ENCODE measurements at places on chromosomes 7 and 10. TPM values are rescaled to one million over a fixed set of nuclear protein-coding genes. Genes with fewer than 3 reads are reported as not detected.

GRCh38 chr10:118405928-118406327 is 63.8 kb upstream of the FAM204A start:
- H3K4me1 ChIP-seq = no peaks in the 10 kb centered on the region
- DNase-seq = no peak
- no peaks in the 10 kb centered on the region for H3K36me3 ChIP-seq
- H3K4me3 ChIP-seq = no peak overlapping the region
- no peak overlapping the region for H3K27ac ChIP-seq
- H3K27me3 ChIP-seq = no peaks in the 10 kb centered on the region

- no peak overlapping the region for H3K27ac ChIP-seq
- no peaks in the 10 kb centered on the region for H3K27me3 ChIP-seq
- DNase-seq = no peak
- no peak overlapping the region for H3K4me3 ChIP-seq
Measured at GRCh38 chr10:113158183-113158582, 208.1 kb downstream of the TCF7L2 start.

- no peak overlapping the region for H3K4me3 ChIP-seq
- H3K4me1 ChIP-seq = no peaks in the 10 kb centered on the region
- no peak for DNase-seq
- H3K36me3 ChIP-seq = no peaks in the 10 kb centered on the region
Measured at GRCh38 chr7:55622241-55622640, 49.9 kb upstream of the VOPP1 start.

DNA sequence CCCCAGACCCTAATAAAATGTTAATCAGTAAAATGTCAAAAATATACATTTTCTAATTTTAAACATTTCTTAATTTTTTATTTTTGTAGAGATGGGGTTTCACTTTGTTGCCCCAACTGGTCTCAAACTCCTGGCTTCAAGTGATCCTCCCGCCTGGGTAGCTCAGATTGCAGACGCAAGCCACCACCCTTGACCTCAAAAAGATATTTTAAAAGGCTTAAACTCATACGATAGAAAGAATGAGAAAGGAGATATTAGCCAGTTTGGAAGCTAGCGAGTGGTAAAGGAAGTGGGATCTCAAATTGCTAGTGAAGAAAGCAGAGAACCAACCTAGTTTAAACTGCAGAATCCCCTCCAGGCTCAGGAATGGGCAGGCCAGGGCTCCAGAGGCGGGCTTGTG is 4.5 kb downstream of the WIPI2 start:
- H3K27ac ChIP-seq = no peak overlapping the region
- no peak overlapping the region for H3K4me3 ChIP-seq
- H3K27me3 ChIP-seq = no peaks in the 10 kb centered on the region
- no peak for DNase-seq
- H3K36me3 ChIP-seq = no peaks in the 10 kb centered on the region
- H3K4me1 ChIP-seq = peaks cover 20% of the 10 kb centered on the region

The TACR2 gene
- 0.66 TPM for total RNA-seq

The NSMCE4A gene
- total RNA-seq = 68.9 TPM

The NOLC1 gene
- 33.7 TPM for total RNA-seq

The GARIN1A gene
- 0.33 TPM for total RNA-seq

The TMEM213 gene
- total RNA-seq = not detected
